ENCODE measurements at places on chromosomes 5 and 9.

DNA sequence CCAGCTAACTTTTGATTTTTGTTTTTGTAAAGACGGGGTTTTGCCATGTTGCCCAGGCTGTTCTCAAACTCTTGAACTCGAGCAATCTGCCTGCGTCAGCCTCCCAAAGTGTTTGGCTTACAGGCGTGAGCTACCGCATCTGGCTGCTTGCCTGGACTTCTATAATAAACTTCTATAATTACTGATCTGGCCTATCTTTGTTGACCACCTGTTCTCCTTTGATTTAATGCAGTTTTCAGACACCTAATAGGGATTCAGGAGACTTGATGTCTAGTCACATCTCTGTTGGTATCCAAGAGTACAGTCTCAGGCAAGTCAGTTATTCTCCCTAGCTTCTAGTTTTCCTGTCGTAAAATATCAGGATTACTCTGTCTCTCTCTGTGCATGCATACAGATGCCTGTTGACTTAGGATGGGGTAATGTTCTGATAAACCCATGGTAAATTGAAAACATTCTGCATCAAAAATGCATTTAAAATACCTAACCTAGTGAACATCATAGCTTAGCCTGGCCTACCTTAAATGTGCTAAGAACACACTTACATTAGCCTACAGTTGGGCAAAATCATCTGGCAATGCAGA is 51.5 kb upstream of the NR3C1 start:
- no peak for DNase-seq

GRCh38 chr9:27943501-27943900 is 370.2 kb upstream of the C9orf72 start:
- DNase-seq, result no peak

DNA sequence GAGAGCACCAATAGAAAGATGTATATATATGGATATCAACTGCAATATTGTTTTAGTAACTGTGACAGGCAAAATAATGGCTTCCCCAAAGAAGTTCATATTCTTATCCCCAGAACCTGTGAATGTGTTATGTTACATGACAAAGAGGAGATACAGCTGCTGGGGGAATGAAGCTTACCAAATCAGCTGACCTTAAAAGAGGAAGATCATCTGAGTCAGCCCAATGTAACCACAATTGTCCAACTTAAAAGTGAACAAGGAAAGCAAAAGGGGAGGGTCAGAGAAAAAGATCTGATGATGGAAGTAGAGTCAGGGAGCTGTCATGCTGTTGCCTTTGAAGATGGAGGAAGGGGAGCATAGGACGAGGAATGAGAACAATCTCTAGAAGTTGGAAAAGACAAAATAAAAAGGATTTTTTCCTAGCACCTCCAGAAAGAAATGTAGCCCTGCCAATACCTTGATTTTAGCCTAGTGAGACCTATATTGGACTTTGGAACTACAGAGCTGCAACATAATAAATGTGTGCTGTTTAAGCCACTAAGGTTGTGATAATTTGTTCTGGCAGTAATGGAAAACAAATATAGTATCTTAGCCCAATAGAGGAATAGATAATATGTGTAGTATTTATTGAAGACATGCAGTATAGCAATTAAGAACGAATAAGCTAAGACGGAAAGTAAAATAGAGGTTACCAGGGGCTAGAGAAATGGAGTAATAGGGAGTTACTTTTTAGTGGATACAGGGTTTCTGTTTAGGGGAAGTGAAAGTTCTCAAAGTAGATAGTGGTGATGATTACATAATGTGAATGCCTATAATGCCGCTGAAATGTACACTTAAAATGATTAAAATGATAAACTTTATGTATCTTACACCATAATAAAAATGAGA is 115.9 kb downstream of the PIK3R1 start:
- DNase-seq, result peak; percentile 63

- DNase-seq, result no peak
Measured at GRCh38 chr9:128714586-128715435, 9.1 kb downstream of the ZDHHC12 start.

DNA sequence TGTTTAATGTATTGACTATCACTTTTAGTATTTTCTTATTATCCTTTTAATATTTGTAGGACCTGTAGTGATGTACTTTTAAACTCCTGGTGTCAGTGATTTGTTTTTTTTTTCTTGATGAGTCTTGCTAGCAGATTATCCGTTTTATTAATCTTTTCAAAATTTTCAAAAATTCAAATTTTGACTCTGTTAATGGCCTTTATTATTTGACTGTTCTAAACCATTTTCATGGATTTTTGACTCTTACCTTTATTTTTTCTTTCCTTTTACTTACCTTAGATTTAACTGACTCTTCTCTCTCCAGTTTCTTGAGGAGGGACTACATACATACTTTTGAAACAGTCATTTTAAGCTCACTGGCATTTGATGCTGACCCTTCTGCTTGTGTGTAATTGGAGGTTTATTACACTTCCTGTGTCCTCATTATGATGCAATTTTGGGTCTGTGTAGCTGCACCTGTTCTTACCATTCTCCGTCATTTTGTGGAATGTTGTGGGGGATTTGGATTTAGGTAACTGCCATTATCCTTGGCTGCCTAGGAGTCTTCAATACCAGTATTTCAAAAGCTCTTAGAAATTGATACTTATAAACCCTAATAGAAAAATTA is 32.0 kb upstream of the EXOC3 start:
- DNase-seq, result peak; percentile 28

DNA sequence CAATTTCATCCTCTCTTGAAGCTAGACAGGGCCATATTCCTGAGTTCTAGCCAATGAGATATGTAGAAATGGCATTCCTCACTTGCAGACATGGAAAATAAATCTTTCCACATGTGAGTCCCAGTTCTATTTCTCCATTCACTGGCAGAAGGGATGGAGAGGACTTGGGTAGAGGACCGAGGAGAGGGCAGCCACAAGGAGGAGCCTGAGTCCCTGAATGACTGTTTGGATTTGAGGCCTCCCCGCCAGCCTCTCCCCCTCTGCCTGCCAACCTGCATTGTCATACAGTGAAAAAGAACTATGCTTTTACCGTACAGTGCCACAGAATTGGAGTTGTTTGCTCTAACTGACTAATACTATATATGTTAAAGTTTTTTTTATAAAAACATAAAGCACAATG is 583.0 kb upstream of the WWC1 start:
- DNase-seq, result no peak

DNA sequence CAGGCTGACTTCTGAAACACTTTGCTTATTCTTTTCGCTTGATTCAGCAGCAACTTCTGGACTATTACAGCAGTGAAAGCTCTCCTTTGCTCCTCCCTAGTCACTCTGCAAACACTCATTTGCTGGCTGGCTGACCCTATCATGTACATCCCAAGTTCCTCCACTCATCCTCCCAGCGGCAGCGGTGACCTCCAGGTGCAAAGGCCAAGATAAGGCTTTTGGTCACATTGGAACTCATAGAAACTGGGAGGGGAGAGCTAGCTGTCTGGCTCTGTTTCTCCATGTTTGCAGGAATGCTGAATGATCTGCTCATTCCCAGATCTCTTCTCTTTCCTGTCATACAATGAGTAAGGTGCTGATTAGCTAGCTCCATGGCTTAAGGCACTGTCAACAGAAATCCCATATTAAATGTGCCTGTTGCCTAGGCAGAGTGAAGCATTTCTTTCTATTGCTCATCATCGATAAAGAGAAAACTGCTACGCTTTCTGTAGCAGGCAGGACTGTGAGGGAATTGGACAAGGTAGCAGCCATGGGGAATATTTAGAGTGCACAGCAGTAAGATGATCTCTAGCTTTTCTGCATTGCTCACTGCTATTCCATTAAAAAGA is 250.5 kb upstream of the PDE4D start:
- no peak for DNase-seq

GRCh38 chr9:83154821-83155220 is 91.9 kb upstream of the RASEF start:
- DNase-seq, result no peak

DNA sequence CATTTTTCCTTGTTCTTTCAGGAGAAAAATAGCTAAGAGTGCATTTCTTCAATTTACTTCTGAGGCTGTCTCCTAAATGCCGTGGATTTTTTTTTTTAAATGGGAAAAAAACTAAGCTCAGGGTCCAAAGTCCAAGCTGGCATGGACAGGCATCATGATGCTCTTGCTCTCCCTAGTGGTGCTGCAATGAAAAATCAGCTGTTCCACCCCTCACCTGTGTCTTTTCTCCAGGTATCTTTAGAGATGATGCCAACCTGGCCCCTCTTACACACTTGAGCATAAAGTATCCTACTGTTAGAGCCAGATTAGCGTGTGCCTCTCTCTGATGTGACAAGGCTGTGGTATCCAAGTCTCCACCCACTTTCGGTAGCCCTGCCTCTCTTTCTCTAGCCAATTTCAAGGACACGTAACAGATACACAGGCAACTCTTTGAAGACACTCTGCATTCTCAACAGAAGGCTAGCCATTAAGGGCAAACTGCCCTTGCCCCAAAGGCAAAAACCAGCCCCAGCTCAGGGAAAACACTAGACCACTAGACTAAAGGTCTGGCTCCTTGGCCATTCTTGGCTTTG is 208.8 kb downstream of the SAXO1 start:
- no peak for DNase-seq

GRCh38 chr9:104725014-104725413 is 22.5 kb upstream of the NIPSNAP3A start:
- DNase-seq, result no peak

DNA sequence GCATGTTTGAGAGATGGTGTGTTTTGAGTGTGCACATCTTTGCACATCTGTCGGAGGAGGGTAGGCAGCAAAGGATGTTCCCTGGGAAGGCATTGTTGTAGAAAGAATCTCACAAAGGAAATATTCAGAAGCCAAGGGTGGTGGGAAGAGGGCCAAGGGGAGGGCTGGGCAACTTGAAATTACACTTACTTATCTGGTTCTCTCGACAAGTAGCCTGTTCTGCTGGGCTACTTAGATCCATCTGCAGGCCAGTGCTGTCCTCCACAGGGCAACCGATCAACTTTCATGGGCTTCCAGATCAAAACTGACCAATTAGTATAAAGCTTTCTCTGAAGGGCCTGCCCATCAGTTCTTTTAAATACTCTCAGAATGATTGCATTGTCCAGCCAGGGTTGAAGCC is 495.2 kb downstream of the GADD45G start:
- DNase-seq, result no peak

DNA sequence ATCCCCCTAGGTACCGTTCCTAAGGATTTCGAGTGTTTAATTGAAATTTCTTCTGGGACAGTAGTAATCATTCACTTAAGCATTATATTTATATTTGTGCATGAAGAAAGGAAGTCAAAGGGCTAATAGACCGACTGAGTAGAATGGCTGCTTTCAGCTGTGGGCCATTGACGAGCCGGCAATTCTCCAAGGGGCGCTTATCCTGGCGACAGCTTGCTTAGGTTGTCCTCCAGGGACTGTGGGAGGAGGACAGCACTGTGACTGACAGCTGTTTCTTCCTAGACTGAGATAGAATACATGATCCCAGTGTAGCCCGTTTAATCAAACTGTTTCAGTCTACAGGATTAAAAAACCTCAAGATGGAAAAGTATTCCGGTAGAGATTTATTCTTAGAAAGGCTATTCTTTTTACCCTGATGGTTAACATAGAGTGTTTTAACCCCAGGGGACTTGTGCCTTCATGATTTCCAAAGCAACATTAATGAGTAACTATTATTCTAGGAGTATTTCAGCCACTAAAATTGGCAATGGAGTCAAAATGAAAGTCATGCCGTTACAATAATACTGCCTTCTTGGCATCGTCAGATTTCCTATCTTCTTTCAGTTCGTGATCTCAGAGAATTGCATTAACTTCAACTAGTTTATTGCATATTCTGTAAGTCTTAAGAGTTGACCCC is 943.1 kb upstream of the WWC1 start:
- no peak for DNase-seq

DNA sequence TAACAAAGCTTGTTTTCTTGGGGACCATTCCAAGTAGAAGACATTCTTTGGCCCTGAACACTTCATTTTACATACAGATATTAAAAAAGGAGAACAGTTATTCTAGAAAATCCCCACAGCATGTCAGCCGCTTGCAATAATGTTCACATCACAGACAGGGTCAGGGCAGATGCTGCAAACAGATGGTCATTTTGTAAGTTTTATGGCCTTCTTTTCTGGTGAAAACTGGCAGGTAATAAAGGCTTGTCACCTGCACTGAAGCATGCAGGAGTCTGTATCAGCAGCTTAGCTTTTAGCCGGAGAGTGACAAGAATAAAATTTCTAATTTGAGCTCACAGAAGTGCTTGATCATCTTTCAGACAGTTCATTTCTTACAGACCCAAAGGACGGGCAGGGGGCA is 220.9 kb upstream of the DAP start:
- no peak for DNase-seq

DNA sequence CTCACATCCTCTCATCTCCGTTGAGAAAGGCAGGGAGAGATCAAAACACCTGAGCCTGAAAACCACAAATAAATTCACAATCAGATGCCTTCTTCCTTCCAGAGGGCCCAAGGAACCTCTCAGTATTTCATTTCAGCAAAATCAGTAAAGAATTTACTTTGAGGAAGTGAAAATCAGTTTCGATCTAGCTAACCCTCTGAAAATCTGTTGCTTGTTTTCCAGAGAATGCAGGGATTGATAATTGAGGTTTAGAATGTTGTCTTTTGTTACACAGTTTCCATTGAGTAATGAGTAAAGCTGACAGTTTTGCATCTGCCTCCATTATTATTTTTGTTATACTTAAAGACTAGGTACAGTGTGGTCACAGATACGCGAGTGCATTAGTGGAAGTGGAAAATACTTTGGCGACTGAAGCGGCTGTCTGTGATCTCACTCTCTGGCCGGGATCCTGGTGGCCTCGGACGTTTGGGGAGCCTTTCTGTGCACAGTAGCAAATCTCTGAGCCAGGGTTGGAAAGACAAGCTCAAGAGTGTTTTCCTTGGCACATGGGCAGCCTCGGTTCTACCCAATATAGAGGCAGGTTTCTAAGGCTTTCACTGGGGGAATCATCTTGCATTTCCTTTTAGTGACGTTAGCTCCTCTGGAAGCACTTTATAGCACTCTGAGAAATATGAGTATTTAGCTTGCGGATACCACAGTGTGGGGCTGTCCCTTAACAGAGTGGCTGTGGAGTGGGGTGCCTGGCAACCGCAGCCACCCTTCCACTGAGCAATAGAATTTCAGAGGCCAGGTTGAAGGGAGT is 32.2 kb upstream of the ANGPTL2 start:
- DNase-seq, result no peak

DNA sequence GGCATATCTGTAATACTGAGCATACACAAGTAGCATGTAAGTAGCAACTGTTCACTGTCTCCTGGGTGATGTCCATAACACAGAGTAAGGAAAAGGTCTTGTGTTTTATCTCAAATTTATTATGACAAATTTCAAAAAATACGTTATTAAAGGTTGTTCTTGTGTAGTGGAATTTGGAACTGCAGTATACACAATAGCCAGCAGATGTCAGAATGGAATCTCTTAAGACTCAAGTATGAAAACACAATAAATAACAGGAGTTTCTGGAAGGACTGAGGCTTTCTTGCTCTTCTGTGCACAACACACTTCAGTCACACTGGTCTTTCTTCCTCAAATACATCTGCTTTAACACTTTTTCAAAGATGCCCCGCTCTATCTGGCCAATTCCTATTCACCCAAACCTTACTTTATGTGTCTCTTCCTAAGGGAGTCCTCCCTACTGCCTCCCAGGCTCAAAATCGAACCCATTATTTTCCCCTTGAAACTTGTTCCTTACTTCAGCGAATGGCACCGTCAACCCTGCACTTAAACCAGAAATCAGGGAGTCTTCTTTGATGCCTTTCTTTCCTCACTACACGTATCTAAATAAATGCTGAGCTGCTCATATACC is 6.5 kb upstream of the FBXO10 start:
- DNase-seq, result peak; percentile 80

Measured in fibroblast of villous mesenchyme (primary cell).